ENCODE measurements at places on chromosomes 4 and X.

DNA sequence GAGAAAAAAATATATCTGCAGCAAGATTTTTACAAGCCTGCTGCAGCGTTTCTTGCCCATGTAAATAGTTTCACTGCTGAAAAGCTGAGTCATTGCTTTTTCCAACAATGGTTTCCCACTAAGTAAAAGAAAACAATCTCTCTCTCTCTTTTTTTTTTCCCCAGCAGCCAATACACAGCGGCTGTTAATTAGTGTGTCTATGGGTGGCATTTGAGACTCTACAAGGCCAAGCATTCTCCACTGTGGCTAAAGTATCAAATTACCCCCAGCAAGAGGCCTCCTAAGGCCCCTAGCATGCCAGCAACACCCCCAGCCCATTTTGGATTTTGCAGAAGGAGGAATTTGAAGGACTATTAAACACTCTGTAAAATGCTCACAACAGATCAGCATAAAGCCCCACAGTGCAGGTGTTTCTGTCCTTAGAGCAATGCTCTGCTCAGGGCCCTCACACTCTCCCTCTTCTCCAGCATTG, 837.4 kb downstream of the TRIML1 start:
- no peaks in the 10 kb centered on the region for H3K27me3 ChIP-seq
- DNase-seq: peak; percentile 58
- H3K36me3 ChIP-seq: no peaks in the 10 kb centered on the region

DNA sequence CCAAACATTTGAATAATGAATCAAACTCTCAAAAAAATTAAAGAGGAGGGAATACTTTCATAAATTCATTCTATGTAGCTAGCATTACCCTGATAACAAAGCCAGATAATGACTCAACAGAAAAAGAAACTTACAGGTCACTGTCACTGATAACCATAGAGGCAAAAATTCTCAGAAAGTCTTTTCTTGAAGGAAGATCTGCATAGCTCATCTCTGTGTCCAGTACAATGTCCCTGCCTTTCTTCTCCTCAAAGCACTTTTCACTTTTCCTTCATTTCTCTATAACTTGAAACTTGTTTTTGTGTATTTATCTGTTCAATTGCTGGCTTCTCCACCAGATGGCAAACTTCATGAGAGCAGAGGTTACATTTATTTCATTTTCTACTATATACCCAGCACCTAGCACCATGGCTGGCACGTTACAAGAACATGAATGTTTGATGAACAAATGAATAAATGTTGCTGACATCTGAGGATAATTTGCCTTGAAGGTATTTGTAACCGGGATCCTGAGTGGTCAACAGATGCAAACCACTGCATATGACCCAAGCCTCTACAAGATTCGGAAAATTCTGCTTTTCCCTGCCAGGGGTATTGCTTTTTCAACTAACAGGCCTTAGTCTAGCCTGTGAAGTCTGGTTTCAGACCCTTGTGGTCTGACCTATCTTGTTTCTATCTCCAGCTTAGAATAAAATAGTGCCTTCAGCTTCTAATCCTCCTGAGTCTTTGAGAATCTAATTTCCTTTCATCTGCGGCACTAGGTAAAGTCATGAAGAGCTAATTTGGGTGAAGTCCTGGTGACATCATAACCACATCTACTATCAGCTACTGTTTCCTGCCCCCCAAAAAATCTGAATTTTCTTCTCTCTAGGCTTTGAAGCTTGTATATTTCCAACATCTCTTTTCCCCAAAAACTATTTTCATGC, 52.5 kb upstream of the ANTXR2 start:
- H3K4me3 ChIP-seq: no peak overlapping the region
- H3K4me1 ChIP-seq: peaks cover 5% of the 10 kb centered on the region
- DNase-seq: peak; percentile 50
- H3K36me3 ChIP-seq: no peaks in the 10 kb centered on the region
- H3K27me3 ChIP-seq: no peaks in the 10 kb centered on the region
- H3K27ac ChIP-seq: no peak overlapping the region

- no peaks in the 10 kb centered on the region for H3K36me3 ChIP-seq
- no peak for DNase-seq
- no peak overlapping the region for H3K4me3 ChIP-seq
- no peak overlapping the region for H3K27ac ChIP-seq
- H3K27me3 ChIP-seq: no peaks in the 10 kb centered on the region
These were observed 52.1 kb upstream of the RAP1GDS1 start for GRCh38 chr4:98209111-98209510.

DNA sequence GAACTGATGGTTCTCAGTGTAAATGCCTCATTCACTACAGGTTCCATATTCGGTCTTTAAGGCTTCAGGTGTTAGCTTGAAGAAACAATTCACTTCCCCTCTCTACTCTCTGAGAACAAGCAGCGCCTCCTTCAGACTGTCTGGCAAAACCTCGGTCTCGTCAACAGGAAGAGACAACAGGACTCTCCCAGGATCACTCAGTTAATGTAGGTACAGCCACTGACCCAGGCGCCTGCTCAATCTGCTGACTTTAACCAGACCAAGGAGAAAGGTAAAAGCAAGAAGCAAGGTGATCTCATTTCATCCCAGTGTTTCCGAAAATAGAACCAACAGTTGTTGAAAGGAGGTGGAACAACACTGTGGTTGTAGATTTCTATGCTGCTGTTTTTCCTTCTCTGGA, 102.2 kb downstream of the SLC2A9 start:
- H3K4me3 ChIP-seq: no peak overlapping the region
- no peak overlapping the region for H3K27ac ChIP-seq
- DNase-seq: no peak
- no peaks in the 10 kb centered on the region for H3K27me3 ChIP-seq
- no peaks in the 10 kb centered on the region for H3K36me3 ChIP-seq

DNA sequence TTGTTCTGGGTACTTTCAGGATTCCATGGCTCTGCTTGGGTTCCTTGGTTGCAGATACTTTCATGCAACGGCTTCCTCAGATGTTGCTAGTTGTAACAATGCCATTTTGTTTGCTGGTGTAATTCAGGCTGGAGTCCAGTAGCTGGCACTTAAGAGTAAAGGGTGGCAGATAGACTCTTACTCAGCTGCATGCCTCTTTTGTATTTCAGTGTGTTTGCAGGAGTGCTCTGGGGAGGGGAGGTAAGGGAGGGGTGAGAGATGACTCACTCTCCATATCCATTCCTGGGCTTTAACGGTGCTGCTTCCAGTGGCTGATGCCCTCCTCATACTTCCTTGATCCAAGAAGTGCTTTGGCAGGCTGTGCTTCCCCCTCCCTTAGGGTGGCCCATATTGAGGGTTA, 155.2 kb downstream of the ZNF330 start:
- no peak overlapping the region for H3K27ac ChIP-seq
- H3K36me3 ChIP-seq: no peaks in the 10 kb centered on the region
- no peaks in the 10 kb centered on the region for H3K27me3 ChIP-seq

- no peaks in the 10 kb centered on the region for H3K36me3 ChIP-seq
- DNase-seq: peak; percentile 22
- H3K27ac ChIP-seq: no peak overlapping the region
- H3K4me3 ChIP-seq: no peak overlapping the region
- H3K27me3 ChIP-seq: no peaks in the 10 kb centered on the region
- no peaks in the 10 kb centered on the region for H3K4me1 ChIP-seq
These were observed 59.0 kb downstream of the ING2 start for GRCh38 chr4:183563874-183564273.

- no peaks in the 10 kb centered on the region for H3K4me1 ChIP-seq
- peak; percentile 47 for DNase-seq
- H3K4me3 ChIP-seq: no peak overlapping the region
- no peaks in the 10 kb centered on the region for H3K36me3 ChIP-seq
These were observed 225.1 kb upstream of the GPC4 start for GRCh38 chrX:133640161-133641015.

- no peak overlapping the region for H3K27ac ChIP-seq
- H3K36me3 ChIP-seq: no peaks in the 10 kb centered on the region
- no peaks in the 10 kb centered on the region for H3K27me3 ChIP-seq
- no peak for DNase-seq
- H3K4me3 ChIP-seq: no peak overlapping the region
These were observed 13.7 kb downstream of the WDFY3 start for GRCh38 chr4:84952776-84953175.

DNA sequence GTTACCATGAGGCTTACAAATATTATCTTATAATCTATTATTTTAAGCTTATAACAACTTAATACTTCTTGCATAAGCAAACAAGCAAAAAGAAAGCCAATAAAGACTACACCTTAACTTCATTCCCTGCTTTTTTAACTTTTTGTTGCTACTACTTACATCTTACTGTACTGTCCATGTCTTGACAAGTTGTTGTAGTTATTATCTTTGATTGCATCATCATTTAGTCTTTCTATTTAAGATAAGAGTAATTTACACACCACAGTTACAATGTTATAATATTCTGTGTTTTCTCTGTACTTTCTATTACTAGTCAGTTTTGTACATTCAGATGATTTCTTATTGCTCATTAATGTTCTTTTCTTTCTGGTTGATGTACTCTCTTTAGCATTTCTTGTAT, 346.6 kb downstream of the SMARCA1 start:
- no peak overlapping the region for H3K27ac ChIP-seq
- no peaks in the 10 kb centered on the region for H3K4me1 ChIP-seq
- no peaks in the 10 kb centered on the region for H3K36me3 ChIP-seq
- H3K27me3 ChIP-seq: no peaks in the 10 kb centered on the region

DNA sequence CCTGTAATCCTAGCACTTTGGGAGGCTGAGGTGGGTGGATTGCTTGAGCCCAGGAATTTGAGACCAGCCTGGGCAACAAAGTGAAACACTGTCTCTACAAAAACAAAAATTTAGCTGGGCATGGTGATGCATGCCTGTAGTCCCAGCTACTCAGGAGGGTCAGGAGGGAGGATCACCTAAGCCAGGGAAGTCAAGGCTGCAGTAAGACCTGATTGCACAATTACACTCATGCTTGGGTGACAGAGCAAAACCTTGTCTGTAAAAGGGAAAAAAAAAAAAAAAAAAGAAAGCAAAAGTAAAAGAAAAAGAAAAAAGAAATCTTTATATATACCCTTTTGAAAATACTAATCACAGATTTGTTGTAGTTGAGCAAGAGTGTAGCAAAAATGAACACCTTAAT, 801.0 kb upstream of the IGFBP7 start:
- no peaks in the 10 kb centered on the region for H3K27me3 ChIP-seq
- H3K4me1 ChIP-seq: no peaks in the 10 kb centered on the region
- no peak overlapping the region for H3K4me3 ChIP-seq
- DNase-seq: no peak
- no peak overlapping the region for H3K27ac ChIP-seq

DNA sequence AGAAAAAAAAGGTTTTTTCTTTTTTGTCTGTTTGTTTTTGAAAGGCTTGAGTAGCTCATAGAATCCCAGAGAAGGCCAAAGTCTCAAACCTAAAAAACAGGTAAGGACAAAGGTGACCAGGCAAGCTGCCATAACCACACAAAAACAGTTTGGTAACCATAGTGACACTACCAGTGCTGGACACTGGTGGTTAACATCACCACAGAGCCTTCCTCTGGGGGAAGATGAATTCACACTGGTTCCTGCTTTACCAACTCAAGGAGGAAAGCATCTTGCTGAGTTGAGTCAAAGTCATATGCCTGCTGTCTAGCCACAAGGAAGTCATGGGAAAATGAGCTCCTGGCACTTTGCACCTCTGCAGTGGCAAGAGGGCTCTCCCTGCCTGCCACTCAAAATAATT, 32.5 kb downstream of the IDS start:
- no peak overlapping the region for H3K4me3 ChIP-seq
- no peaks in the 10 kb centered on the region for H3K27me3 ChIP-seq
- DNase-seq: no peak
- H3K4me1 ChIP-seq: no peaks in the 10 kb centered on the region

GRCh38 chrX:47245156-47245555, 12.3 kb downstream of the USP11 start:
- H3K27ac ChIP-seq: no peak overlapping the region
- H3K4me1 ChIP-seq: no peaks in the 10 kb centered on the region
- H3K4me3 ChIP-seq: no peak overlapping the region
- H3K36me3 ChIP-seq: peaks cover 5% of the 10 kb centered on the region
- H3K27me3 ChIP-seq: no peaks in the 10 kb centered on the region

DNA sequence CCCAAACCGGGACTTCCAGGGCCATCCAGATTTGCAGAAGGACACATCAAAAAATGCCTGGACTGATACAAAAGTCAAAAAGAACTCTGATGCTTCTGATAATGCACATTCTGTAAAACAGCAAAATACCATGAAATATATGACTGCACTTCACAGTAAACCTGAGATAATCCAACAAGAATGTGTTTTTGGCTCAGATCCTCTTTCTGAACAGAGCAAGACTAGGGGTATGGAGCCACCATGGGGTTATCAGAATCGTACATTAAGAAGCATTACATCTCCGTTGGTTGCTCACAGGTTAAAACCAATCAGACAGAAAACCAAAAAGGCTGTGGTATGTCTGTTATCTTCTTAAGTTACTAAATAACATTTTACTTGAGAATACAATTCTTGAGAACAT, 9.2 kb downstream of the PLK4 start:
- H3K4me3 ChIP-seq: no peak overlapping the region
- H3K27me3 ChIP-seq: no peaks in the 10 kb centered on the region
- H3K4me1 ChIP-seq: no peaks in the 10 kb centered on the region
- H3K27ac ChIP-seq: no peak overlapping the region

DNA sequence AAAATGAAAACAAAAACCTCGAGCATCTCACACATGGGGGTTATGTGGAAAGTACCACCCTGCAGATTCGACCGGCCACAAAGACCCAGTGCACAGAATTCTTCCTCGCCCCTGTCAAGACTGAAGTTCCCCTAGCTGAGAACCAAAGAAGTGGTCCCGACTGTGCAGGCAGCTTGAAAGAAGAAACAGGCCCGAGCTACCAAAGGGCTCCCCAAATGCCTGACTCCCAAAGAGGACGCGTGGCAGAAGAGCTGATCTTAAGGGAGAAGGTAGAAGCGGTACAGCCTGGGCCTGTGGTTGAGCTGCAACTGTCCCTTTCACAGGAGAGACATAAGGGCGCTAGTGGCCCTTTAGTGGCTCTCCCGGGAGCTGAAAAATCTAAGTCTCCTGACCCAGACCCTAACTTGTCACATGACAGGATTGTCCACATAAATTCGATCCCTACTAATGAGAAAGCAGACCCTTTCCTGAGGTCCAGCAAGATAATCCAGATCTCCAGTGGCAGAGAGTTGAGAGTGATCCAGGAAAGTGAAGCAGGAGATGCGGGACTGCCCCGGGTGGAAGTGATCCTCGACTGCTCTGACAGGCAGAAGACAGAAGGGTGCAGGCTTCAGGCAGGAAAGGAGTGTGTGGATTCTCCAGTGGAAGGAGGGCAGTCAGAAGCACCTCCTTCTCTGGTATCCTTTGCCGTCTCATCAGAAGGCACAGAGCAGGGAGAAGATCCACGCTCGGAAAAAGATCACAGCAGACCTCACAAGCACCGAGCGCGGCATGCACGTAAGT, 108.8 kb upstream of the MYOZ2 start:
- no peaks in the 10 kb centered on the region for H3K27me3 ChIP-seq
- H3K4me3 ChIP-seq: no peak overlapping the region
- H3K27ac ChIP-seq: peak overlapping the region; percentile 83
- H3K4me1 ChIP-seq: peaks cover 11% of the 10 kb centered on the region
- peaks cover 3% of the 10 kb centered on the region for H3K36me3 ChIP-seq

DNA sequence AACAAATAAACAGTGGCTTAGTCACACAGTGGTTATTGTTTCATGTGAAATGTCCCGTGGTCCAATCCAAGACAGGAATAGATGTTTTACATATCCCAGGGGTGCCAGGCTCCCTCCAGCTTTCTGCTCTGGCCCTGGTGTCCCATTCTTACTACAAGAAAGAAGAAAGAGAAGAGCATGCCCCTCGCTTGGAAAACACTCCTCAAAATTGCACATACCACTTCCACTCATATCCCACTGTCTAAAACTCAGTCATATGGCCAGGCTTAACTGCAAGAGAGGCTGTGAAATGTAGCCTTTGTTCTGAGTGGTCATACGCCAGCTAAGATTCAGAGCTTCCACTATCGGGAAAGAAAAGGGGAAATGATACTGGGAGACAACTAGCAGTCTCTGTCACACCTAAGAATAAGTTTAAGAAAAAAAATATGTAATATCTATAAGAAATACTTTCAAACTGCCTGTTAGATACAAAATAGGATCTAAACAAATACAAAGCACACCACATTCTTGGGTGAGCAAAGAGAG, 306.8 kb upstream of the FAM241A start:
- no peak overlapping the region for H3K27ac ChIP-seq
- no peak for DNase-seq
- no peaks in the 10 kb centered on the region for H3K4me1 ChIP-seq
- H3K27me3 ChIP-seq: no peaks in the 10 kb centered on the region
